Foreskin keratinocyte (primary cell): ENCODE measurements at places on chromosomes 1 and 21. TPM values are rescaled to one million over a fixed set of nuclear protein-coding genes. Genes with fewer than 3 reads are reported as not detected.

KCNK2 gene
- 0.07 and 0.11 TPM in 2 replicates for polyA plus RNA-seq

GRCh38 chr1:53878492-53879105, 11.0 kb downstream of the YIPF1 start:
- peak; percentile 42 for DNase-seq

- DNase-seq = no peak
These were observed 9.5 kb downstream of the AK4 start for GRCh38 chr1:65157546-65157941.

DNA sequence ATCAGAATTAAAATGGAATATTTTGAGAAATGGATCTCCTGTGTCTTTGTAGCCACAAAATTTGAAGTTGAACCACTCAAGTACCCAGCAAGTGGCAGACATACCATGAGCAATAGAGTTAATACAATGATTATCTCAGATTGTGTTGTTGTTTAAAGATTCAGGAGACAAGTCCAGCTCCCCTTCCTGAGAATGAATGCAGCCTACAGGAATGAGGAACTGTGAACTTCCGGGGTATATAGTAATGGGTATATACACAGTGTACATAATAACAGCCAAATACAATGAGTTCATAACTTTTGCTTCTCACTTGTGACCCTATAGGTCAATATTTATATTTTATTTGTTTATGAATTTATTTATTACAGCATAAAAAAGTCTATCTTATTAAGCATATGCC, 445.0 kb downstream of the SETD4 start:
- no peak for DNase-seq

PADI2 gene
- 0.45 TPM in 2 replicates for polyA plus RNA-seq

GRCh38 chr21:43864962-43865539, at the start of gene AGPAT3:
TSS of gene AGPAT3 (plus strand) at chr21:43865223. CDS start at chr21:43959682, 94,459 bp downstream.
- no peak for DNase-seq

GRCh38 chr1:64396817-64397216, 73.1 kb upstream of the CACHD1 start:
- no peak for DNase-seq

- no peak for DNase-seq
These were observed 213.8 kb upstream of the C1orf174 start for GRCh38 chr1:4113897-4114296.

DNA sequence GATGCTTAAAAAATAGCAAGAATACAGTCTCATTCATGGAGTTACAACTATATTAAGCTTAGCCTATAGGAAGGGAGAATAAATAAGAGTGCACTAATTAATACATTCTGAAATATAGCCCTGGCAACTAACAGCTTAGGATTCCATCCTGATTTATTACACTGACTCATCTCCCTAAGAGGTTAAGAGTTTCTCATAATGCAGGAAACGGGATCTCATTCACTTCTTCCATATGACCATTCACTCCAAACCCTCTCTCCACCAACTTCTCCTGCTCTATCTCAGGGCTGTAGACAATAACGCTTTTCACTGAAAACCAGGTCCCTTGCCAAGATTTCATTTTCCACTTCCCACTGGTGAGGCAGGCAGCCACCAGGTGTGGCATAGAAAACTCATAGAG, 168.5 kb upstream of the PLD5 start:
- DNase-seq = no peak

DNA sequence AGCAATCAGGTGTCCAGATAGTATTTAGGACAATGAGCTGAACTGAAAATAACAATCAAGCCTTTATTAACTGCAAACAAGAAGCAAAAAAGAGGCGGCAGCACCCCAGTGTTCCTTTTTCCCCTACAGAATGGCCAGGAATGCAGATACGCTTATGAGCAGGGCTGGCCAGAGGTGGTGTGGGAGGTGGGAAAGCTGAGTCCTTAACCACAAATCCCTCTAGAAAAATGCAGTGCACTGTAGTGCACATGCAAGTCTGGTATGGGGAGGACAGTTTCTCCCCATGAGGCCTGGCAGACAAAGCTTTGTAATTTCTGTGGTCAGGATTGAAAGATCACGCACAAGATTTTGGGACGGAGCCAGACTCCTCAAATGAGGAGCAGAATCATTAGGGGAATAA, 10.7 kb upstream of the IFNAR1 start:
- no peak for DNase-seq

DNA sequence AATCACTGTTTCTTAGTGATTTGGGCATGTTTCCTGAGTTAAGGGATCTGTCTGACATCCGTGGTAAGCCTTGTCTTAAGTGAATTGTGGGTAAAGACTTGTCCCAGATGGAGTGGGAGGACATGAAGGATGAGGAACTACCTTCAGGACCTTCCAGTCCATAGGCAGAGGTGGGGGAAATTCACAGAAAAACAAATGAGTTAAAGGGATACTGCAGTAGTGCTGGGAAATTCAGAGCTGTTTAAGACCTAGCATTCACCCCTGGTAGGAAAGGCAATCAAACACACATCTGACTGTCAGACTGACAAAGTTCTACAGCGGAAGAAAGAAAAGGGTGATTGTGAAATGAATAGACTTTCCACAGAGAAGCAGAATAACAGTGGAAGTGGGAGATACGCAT, 3.0 kb downstream of the GNAT2 start:
- DNase-seq = no peak

GRCh38 chr21:35268261-35268660, 219.2 kb upstream of the RUNX1 start:
- no peak for DNase-seq

DNA sequence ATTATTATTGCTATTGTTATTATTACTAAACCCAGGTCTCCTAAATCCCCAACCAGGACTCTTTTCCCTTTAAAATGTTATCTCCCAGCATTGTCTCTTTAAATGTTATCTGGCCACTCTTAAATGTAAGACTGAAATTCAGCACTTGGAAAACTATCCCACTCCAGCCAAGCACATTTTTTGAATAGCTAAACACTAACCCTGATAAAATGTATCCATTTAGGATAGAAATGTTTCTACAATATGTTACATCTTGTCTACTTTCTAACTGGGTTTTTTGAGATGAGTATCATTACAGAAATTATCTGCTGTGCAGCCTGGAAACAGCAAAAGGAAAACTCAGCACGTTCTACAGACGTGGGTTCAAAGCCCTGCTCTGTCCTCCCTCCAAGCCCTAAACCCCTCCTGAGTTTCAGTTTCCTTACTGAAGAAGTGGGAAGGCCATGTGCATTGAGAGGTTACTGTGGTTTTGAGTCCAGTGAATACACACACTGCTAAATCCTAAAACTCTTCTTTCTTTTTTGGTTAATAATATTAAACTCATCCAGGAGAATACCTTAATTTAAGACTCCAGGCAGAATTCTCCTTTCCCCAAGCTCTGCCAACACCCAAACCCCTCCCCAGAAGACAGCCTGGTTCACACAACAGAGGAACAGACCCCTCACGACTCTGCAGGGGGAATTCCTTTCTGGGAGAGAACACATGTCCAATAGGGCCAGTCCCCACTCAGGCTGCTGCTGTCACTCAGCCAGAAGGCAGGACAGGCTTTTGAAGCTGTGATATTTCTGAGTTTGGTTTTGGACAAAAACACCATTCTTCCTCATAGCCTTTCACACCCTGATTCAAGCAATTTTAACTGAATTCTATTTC, 41.9 kb downstream of the HIVEP3 start:
- DNase-seq = no peak

- DNase-seq = no peak
These were observed 116.6 kb downstream of the LMX1A start for GRCh38 chr1:165239873-165240272.

DNA sequence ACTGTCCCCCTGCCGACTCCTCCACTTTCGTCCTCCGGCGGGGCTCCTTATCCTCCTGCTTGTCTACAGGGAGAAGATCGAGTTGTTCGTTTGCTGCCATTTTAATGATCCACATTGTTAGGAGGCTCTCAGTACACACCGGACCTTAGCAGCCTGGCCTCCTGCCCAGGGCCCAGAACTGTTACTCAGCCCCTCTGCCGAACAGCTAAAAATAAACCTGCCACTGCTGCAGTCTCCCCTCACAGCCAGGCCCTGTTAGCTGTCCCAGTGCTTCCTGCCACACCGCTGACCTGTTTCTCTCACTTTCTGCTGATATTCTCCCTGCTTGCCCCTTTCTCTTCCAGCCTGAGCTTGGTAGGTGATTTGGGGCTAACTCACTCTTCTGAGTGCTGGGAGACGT, 8.3 kb downstream of the MAPKAPK2 start:
- DNase-seq = no peak
